SW 1271 (cell line): ENCODE measurements at places on chromosomes 11 and 22.

DNA sequence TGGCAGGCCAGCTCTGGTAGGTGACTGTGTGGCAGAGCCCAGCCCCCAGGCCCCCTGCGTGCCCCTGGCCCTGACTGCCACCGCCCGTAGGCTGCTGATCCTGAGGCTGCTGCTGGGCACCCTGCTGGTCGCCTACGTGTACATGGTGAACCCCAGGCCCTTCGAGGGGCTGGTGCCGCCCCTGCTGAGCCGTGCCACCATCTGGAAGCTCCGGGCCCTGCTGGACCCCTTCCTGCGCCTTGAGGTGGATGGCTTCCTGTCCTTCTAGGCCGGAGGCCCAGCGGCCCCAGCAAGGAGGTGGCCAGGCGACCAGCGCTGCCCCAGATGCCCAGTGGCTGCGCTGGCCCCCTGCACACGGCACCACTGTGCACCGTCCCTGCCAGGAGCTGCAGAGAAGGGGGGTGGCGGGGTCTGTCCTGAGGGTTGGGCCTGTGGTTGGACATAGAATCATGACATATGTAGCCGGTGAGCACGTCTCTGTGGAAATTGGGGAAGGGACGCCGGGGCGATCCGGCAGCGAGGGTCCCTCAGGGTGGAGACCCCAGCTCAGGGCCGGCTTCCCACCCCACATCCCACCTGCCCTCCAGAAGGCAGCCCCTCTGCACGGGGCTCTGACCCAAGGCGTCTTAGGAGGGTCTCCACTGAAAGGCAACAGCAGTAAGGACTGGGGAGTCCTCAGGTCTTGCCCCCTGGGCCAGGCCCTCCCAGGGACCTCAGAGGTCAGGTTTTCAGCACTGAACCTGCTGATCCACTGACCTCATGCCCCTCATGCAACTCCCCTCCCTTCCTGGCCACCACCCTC lies 185.4 kb downstream of the IGLL1 start:
- no peak for DNase-seq

- DNase-seq: no peak
These were observed 34.2 kb downstream of the TBC1D22A start for GRCh38 chr22:46796566-46797195.

DNA sequence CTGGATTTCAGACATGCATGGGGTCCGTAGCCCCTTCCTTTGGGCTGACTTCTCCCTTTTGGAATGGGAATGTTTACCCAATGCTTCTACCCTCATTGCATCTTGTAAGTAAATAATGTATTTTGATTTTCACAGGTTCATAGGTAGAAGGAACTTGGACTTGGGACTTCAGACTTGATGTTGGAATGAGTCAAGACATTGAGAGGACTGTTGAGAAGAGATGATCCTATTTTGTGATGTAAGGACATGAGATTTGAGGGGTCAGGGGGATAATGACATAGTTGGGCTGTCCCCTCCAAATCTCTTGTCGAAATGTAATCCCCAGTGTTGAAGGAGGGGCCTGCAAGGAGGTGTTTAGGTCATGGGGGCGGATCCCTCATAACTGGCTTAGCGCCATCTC lies 933 bp upstream of the KRTAP5-10 start:
- DNase-seq: no peak

DNA sequence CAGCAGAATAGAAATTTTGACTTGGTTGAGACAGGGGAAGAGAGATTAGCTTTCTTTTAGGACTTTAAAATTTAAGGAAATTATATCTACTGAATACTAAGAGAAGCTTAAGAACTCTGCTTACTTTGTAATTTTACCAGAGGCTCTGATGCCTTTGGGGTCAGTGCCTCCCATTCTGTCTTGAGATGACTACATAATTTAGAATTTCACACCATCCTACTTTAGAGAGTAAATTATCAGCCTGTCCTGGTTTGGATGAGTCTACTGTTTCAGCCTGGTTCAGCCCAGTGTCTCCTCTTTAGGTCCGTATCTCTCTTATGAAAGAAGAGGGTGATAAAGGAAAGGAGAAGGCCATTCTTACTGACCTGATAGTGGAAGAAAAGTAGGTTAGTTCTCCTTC lies 9.8 kb downstream of the NUCB2 start:
- no peak for DNase-seq

GRCh38 chr11:8267831-8268529 lies 4.3 kb upstream of the LMO1 start:
- no peak for DNase-seq

DNA sequence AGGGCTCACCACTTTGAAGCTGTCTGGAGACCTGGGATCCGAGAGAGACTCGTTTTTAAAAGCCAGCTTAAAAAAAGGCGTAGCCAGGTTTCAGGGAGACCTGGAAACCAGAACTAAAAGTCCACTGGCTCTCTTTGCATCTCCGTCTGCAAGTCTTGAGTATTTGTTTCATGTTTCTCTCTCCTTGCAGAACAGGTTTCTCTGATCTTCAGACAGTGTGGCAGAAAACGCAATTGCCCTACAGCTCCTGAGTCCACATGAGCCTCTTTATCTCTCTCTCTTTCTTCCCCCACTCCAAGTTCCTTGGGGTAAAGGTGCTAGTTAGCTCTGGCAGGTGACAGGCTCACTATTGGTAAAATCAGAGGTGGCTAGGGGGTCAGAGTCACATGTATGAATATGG lies 67.0 kb upstream of the AMPD3 start:
- DNase-seq: no peak

- DNase-seq: no peak
These were observed 49.5 kb downstream of the POLD3 start for GRCh38 chr11:74641905-74642304.

- no peak for DNase-seq
These were observed 35.6 kb downstream of the TIMP3 start for GRCh38 chr22:32837142-32837541.

GRCh38 chr11:103358251-103358650 lies 249.0 kb downstream of the DYNC2H1 start:
- DNase-seq: no peak

DNA sequence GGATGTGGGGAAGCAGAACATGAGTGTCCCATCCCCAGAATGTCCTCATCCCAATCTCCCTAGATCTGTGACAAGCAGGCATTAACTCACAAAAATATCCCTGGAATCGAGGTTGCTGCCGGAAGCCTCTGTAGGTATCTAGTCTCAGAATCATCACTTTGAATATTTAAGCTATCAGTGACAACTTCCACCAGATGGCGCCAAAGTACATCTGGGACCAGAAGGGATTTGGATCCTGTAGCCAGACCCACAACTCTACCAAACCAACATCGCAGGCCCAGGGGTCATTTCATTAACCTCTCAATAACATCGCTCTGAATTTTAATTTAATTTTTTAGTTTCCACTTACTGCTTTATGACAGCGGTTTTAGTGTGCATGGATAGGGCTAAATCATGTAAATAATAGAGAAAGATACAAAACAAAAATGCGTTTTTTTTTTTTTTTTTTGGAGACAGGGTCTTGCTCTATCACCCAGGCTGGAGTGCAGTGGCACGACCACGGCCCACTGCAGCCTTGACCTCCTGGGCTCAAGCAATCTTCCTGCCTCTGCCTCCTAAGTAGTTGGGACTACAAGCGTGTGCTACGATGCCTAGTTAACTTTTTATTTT lies 1.1 kb upstream of the EXT2 start:
- peak; percentile 51 for DNase-seq

- DNase-seq: no peak
These were observed 928 bp upstream of the CRACR2B start for GRCh38 chr11:826836-827145.

DNA sequence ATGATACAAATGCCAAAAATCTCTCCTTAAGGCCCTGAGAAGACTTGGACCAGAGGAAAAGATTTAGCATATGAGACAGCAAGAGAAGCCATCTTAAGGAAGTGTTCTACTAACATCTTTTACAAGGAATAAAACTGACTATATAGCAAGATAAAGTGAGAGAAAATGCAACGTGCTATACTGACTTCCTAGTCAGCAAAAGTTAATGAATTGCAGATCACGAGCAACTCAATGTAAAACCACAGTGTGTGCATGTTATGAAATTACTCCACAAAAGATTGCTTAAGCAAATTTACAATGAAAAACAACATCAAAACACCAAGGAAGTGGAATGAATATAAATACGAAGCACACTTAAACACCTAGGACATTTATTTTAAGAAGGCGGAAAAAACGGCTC lies 187.5 kb downstream of the CADM1 start:
- DNase-seq: no peak

- no peak for DNase-seq
These were observed 50.2 kb downstream of the LINC01488 start for GRCh38 chr11:69531717-69532088.

DNA sequence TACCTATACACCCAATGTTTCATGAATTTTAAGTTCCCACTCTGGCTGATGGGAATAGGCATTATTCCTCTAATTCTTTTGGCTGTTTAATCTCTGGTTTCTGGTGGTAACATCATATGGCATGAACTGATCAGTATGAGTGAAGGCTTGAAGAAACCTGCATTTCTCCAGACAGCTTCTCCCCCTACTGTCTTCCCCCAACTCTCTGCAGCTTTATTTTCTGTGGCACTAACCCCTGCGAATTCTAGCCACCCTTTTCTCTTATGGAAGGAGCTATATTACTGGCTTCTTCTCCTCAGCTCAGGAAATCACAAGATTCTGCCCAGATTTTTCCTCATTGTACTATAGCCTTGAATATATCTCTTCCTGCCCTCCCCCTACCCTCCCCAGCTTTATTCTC lies 57.1 kb downstream of the CASP12 start:
- DNase-seq: no peak

DNA sequence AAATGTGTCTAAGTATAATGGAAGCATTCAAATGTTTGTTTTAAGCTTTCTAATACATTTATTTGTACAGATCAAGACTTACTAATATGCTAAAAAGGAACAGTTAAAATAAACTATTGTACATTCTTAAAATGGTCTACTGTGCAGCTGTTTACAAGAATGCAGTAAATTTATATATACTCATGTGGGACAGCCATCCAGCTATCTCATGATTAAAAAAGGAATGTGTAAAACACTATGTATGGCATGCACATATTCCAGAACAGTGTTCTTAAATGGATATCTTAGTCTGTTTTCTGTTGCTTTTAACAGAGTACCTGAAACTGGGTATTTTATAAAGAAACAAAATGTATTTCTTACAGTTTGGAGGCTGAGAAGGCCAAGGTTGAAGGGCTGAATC lies 30.2 kb upstream of the CSTF3 start:
- no peak for DNase-seq

- DNase-seq: no peak
These were observed 15.3 kb upstream of the ANKK1 start for GRCh38 chr11:113372309-113372708.

DNA sequence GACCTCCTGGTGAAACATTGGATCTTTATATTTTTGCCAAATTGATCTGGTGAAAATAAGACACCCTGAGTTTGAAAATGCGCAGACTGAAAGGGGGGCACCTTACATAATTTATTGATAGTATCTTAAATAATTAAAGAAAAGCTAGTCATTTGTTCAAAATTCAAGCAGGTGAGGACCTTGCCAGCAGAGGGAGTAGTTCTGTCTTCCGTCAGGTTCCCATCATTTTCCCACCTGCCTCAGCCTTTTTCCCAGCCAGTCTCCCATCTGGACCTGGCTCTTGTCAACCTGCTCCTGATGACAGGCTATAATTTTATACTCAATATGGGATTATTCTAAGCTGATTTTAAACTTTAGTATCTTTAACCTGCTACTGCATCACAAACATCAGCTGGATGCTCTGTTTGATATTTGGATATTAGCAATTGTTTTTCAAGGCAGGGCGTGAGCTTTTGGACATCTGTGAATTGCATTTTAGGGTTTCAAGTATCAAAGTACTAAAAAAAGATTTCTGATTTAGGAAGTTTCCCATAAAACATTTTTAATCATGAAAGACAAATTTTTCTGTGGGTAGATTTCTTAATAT lies 132.0 kb downstream of the ELP4 start:
- no peak for DNase-seq

DNA sequence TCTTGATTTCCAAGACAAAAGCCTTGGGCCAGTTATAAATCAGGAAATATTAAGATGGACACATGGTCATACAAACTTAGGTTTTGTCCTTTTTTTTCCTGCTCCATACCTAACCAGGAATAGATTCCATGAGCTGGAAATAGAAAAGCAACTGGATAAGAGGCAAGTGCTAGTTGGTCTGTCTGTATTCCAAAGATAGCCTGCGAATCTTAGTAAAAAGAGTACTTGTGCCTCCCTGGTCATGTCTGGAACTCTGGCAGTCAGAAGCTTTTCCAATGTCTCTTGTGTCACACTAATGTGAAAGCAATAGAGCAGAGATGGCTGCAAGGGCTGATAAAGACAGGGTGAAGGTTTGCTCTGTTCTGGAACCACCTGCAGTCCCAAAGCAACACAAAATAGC lies 590.2 kb upstream of the ANO5 start:
- no peak for DNase-seq

DNA sequence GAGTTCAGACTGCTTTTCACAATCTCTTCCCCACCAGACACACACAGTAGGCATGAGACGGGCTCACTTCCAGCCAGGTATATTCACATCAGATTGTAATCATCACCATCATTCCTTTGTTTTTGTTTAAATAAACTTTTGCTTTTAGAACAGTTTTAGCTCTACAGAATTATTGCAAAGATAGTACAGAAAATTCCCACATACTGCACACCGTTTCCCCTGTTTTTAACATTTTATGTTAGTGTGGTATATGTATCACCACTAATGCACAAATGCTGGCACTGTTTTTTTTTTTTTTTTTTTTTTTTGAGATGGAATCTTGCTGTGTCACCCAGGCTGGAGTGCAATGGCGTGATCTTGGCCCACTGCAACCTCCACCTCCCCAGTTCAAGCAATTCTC lies 83.3 kb upstream of the ANO1 start:
- no peak for DNase-seq

- DNase-seq: no peak
These were observed 35.9 kb downstream of the ARAP1 start for GRCh38 chr11:72716290-72716689.

DNA sequence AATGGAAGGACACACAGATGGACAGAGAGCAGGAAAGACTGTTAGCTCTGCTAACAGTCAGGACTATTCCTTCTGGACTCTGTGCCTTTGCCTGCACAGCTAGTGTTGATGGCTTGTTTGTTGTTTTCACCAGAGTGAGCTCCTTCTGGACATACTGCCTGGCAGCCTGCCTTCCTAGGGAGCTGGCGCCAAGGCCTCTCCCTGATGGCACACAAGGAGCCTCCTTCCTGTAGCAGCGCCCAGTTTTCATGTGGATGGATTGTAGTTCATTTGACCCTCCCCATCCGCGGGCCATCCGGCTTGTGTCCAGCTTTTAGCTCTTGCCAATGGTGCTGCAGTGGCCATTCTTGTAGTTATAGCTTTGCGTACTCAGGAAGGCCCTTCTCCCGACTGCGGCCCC lies 16.6 kb upstream of the BCR start:
- no peak for DNase-seq

DNA sequence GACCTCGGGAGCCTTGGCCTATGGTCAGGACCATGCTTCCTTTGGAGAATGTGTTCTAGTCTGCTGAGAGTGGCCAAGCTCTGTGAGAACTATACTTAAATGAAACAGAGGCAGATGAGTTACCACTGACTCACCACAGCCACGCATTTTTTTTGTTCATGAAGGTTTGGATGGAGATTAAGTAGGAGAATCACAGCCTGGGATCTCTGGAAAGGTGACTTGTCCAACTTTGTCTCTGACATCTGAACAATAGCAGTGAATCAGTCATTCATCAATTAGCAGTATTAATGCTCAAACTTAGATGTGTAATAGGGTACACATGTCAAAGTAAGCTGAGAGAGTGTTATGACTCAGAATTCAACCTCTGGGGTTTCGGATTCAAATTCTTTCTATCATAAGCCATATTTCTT lies 100.7 kb upstream of the ANO3 start:
- no peak for DNase-seq

GRCh38 chr11:121863126-121863525 lies 252.9 kb downstream of the BLID start:
- no peak for DNase-seq

- no peak for DNase-seq
These were observed 21.6 kb upstream of the GRK3 start for GRCh38 chr22:25542720-25543402.
